Eye (tissue), 1 donor: ENCODE measurements at places on chromosomes 1 and 21.

- DNase-seq, result peak; percentile 7
Measured at GRCh38 chr1:248189026-248189425, 8.0 kb upstream of the OR2M3 start.

DNA sequence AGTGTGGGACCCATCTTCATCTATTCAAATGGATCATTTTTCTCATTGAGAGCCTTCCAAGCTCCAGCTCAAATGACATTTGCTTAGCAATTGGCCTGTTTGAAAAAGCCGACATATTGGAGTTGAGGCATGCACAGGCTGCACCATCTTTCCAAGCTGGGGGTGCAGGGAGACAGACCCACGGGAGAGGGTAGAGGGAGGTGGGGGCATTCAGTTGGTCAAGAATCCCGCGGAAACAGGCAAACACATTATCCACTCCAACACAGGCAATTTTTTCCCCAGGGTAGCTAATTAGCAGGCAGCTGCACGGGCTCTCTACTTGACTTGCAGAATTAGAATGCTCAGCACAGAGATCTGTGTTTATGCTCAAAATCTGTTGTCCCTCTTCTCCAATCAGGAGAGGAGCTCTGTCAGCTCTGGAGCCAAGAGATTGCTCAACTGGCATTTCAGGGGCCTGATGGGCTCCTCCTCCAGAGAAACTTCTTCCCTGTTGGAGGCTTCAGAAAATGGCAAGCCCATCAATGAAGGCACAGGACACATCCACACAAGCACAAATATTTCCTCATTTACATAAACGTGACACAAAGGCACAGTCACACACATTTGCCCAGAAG, 267.8 kb downstream of the FOXD2 start:
- no peak for DNase-seq

GRCh38 chr1:31955917-31956736, 18.0 kb upstream of the PTP4A2 start:
- DNase-seq, result peak; percentile 76

GRCh38 chr1:62744611-62745577, 39.0 kb upstream of the ATG4C start:
- DNase-seq, result no peak

- DNase-seq, result no peak
Measured at GRCh38 chr1:222974496-222974895, 159.7 kb downstream of the DISP1 start.
